ENCODE measurements at places on chromosomes 12 and 14.

- DNase-seq, result peak; percentile 5
Measured at GRCh38 chr12:22409377-22410164, 75.1 kb upstream of the ST8SIA1 start.

GRCh38 chr12:98736352-98737321, 91.5 kb downstream of the APAF1 start:
- peak; percentile 37 for DNase-seq

DNA sequence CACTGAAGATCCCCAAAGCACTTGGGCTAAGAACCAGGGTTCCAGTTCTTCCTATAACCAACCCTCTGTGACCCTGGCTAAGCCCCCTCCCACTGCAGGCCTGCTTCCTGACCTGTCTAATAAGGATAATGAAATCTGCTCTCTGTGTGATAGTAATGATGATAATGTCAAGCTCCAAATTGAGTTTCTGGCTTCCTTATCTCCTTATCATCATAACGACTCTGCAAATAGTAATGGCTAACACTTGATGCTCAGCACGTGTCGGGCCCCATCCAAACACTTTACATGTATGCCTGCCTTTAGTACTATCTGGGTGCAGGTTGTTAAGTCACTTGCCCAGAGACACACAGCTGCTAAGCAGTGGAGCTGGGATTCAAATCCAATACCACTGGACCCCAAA, 5.0 kb upstream of the GPR162 start:
- no peak for DNase-seq

DNA sequence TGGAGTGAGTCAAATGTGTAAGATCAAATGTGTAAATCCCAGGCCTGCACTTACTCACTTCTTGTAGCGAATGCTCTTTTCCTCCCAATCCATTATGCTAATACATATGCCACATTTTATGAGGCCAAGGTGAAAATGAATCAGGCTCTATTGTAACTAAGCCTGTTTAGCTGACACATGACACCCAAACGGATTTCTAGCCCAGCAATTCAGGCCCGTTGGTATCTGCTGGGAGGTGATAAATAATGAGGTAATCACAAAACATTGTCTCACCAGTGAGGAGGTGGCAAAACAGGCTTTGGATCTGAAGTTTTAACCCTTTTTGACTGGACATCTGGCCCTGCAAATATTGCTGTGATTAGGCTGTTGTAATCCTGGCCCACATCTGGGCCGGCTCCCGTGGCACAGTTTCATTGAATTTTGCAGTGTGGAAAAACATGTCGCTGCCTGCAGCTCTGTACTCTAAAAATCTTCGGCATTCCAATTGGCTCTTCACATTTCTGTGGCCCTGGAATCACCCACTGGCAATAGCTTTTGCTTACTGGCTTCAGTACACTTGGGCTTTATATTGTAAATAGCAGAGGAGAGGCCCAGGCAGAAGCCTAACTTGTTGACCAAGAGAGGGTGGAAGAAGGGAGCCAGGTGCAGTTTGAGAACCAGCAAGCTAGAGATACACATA, 106.1 kb downstream of the PAX9 start:
- no peak for DNase-seq

GRCh38 chr14:40312296-40312695, 880.1 kb upstream of the FBXO33 start:
- no peak for DNase-seq

DNA sequence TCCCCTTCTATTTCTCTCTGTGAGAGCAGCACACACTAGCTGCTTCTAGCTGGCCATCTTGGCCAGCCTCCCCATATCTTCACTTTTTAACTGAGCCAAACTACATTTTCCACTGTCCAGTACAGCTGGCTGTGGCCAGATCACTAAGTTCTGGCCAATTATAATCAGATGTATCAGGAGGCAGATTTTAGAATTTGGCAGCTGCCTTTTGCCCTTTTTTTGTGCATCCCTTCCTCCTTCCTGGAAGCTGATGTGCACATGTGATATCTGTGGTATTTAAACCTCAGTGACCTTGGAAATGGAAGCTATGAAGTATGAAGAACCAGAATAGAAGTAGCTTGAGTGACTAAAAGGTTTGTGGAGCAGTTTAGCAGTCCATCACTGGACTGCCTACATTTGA, 49.8 kb upstream of the ANO6 start:
- DNase-seq, result no peak

- peak; percentile 65 for DNase-seq
Measured at GRCh38 chr14:68359837-68360552, 432.9 kb downstream of the ZFP36L1 start.

DNA sequence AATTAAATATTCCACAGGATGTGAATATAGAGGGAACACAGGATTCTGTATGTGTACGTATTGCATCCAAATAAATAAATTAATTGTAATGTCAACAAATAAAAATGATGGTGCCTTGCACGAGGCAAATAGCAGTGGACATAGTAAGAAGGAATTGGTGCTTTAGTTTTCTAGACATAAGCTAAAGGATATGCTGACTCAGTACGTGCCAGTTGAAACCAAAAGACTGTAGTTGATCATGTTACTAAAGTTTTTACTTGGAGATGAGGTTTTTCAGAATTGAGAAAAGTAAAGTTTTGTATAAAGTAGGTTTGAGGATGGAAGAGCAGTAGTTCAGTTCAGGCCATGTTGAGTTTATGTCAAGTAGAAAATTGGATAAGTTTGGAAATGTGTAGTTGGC, 807.2 kb downstream of the SLC16A7 start:
- DNase-seq, result no peak

GRCh38 chr12:67042697-67043131, 226.4 kb upstream of the CAND1 start:
- DNase-seq, result no peak

DNA sequence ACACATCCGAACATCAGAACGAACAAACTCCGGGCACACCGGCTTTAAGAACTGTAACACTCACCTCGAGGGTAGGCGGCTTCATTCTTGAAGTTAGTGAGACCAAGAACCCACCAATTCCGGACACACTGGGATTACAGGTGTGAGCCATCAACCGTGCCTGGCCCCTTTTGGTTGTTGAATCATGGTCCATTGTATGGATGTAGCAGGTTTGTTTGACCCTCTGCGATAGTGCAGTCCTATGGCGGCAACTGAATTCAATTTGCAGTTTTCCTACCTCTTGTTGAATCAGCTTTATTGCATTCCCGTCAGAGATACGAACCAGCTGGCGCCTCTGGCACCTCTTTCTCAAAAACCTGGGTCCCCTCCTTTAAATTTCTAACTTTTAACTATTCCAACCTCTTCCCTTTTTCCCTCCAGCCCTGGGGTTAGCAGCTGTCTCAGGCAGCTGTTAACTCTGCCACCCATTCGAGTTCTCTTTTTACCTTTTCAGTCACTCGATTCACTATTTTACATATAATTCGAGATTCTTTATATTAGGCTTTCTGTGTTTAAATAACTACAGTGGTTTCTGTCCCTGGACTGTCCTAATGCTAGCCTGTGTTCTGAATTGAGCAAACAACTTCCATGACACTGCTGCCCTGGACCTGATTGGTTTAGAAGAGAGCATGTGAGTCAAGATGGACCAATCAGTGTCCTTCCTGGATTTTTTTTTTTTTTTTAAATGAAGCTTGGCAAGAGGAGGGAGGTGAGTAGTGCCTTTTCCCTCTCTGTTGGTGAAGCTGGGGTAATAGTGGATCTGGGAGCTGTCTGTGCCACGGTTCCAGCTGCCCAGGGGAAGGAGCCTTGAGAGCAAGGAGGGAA, 261.5 kb downstream of the PCNX1 start:
- no peak for DNase-seq

DNA sequence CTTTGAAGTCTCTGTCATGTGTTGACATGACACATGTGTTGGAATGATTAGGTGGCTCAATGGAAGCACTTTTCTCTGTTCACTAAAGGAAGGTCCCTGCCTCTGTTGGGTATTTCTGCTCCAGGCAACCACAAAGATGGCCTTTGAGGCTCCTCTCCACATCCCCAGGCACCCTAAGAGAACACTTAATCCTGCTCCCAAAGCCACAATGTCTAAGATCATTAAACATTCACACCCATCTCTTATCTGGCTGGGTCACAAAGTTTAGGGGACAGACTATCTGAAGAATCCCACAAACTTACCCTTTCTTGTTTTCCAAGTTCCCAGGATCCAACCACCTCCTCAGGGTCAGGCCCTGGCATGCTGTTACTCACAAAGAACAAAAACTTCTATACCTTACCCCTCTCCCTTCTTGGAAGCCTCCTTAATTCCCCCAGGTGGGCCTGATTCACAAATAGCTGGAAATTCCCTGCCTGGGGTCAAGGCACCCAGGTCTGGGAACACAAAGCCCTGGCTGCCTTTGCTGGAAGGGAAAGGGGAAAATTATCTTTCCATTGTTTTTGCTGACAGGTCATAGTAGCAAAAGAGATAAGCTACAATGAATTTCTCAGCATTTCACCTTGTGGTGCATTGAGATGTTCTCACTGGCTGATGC, 333.7 kb downstream of the PCNX1 start:
- DNase-seq, result no peak

- peak; percentile 91 for DNase-seq
Measured at GRCh38 chr12:113932381-113933196, 33.5 kb downstream of the RBM19 start.

Data from Ammon's horn (tissue), 1 donor.